Neural progenitor cell (in vitro differentiated cells): ENCODE measurements at places on chromosomes 7 and 10. TPM values are rescaled to one million over a fixed set of nuclear protein-coding genes. Genes with fewer than 3 reads are reported as not detected.

DNA sequence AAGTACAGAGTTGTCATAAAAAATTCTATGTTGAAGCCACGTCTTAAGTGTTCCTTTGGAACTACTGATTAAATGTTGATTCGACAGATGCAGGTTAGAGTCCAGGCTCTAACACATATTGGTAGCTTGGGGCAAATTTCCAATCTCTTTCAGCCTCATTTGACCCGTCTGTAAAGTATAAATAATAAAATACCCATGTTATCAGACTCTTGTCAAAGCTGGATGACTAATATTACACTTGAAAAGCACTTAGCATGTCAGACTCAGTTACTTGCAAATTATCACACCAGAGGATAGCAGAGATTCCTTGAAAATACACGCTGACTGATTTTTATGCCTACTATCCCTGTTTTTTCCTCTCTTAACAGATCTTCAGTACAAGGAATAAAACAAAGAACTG is 18.1 kb upstream of the MACC1 start:
- H3K4me1 ChIP-seq: no peaks in the 10 kb centered on the region
- no peaks in the 10 kb centered on the region for H3K27me3 ChIP-seq
- H3K36me3 ChIP-seq: no peaks in the 10 kb centered on the region
- H3K27ac ChIP-seq: no peak overlapping the region
- no peak overlapping the region for H3K4me3 ChIP-seq

DNA sequence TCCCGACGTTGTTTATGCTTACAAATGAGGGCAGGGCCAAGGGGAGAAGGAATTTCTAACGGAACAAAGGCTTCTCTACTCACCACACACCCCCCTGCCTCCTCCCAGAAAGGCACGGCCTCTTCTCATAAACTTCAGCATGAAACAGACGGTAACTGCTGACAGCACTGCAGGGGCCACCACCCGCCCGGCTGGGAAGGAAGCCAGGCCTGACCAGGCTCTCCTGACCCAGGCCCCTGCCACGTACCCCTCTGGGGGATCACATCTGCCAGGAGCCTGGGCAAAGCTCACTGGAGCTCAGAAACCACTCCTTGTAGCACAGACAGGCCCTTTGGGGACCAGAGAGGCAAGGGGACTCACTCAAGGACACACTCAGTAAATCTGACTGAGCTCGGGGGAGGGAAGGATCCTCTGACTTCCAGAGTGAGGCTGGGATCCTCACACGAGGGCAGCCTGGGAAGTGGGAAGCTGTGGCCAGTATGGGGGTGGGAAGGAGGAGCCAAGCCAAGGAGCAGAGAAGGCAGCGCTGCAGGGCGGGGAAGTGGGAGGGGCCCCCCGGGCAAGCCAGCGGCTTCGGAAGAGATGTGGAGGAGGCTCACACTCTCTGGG is 46.1 kb downstream of the ZCCHC24 start:
- H3K4me1 ChIP-seq: peaks cover 22% of the 10 kb centered on the region
- H3K4me3 ChIP-seq: no peak overlapping the region
- H3K36me3 ChIP-seq: no peaks in the 10 kb centered on the region

PPP1R3C gene
- total RNA-seq: 6.4 and 6.6 TPM in 2 replicates

PANK1 gene
- 38.0 and 49.0 TPM in 2 replicates for total RNA-seq

DNA sequence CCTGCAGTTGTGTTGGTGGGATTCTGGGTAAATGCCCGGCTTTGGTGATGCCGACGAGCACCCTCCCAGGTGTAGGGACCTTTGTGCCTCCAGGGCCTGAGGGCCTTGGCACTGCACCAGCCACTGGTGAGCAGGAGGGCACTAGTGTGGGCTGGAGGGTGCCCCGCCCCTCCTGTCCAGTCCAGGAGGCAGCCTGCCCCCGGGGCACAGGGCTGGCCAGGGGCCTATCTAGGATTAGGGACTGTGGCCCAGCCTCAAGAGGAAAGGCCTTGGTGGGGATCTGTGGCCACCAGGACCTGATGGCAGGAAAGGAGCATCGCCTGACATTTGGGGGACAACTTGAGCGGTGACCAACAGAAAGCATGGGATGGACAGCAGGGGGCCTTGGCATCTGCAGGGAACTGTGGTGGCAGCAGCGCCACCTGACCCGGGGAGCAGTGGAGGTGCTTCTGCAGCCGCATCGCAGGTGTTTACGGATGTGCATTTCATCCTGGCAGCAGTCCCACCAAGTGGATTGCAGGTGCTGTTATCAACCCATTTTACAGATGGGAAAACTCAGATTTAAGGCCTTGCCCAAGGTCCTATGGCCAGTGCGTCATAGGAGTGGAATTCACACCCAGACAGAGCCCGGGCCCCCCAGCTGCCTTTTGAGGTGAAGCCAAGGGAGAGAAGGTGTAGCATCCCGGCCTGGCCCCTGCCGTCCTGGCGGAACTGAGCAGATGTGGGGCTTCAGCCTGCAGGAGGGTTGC is 11.1 kb downstream of the ZNF316 start:
- H3K27me3 ChIP-seq: no peaks in the 10 kb centered on the region
- no peaks in the 10 kb centered on the region for H3K36me3 ChIP-seq
- H3K4me1 ChIP-seq: no peaks in the 10 kb centered on the region
- no peak for DNase-seq

- H3K27ac ChIP-seq: no peak overlapping the region
- H3K4me1 ChIP-seq: no peaks in the 10 kb centered on the region
- H3K4me3 ChIP-seq: no peak overlapping the region
Observed at GRCh38 chr10:30247704-30248103, 101.4 kb downstream of the MTPAP start.
